ENCODE measurements at places on chromosomes 11 and 22. TPM values are rescaled to one million over a fixed set of nuclear protein-coding genes. Genes with fewer than 3 reads are reported as not detected.

DNA sequence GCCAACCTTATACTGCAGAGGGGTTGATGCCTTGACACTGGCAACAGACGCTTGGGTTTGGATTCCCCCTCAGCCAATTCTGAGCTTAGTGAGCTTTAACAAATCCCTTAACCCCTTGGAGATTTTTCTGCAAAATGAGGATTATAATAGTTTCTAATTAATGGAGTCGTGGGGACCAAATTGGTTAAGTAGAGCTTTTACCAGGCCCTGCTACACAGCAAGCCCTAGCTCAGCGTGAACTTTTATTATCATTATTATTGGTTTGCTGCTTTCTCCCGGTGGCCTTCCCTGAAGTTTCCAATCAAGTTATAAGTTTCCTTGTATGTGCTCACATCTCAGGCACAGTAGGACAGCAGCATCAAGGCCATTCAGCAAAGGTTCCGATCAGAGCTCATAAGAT lies 156.6 kb upstream of the GUCY1A2 start:
- no peak for DNase-seq

GRCh38 chr11:65452806-65453490 lies 30.4 kb downstream of the NEAT1 start:
- no peak for DNase-seq

- no peak for DNase-seq
Measured at GRCh38 chr22:44930016-44930710, 79.6 kb downstream of the PHF21B start.

DNA sequence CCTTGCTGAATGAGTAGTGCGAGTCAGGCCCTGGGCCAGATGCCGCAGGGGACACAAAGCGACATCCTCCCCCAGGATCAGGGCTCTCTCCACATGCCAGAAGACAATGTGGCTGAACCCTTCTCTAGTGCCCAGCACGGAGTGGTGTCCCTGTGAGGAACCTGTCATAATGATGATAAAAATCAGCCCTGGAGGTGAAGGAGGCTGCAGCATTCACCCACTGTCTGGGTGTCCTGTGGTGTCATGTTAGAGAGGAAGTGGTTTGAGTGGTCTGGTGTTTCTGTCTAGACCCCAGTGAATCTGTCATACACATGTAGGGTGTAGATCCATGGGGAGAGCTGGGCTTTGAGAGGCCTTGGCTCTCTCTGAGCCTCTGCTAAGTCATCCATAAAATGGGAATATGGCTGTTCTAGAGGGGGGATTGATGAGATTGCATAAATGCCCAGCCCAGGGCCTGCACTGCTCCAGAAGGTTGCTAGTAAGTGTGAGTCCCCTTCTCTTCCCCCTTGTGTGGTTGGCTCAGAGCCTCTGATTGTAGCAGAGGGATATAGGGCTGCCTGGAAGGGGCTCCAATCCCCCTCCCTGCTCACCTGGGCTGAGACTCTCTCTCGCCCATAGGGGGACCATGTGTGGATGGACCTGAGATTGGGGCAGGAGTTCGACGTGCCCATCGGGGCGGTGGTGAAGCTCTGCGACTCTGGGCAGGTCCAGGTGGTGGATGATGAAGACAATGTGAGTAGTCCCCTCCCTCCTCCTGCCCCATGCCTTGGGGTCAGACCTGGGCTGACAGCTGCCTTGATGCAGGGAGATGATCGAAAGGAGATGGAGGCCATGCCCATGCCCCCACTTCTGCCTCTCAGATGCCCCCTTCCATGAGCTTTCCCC lies 14.3 kb downstream of the MYO7A start:
- DNase-seq: no peak

DNA sequence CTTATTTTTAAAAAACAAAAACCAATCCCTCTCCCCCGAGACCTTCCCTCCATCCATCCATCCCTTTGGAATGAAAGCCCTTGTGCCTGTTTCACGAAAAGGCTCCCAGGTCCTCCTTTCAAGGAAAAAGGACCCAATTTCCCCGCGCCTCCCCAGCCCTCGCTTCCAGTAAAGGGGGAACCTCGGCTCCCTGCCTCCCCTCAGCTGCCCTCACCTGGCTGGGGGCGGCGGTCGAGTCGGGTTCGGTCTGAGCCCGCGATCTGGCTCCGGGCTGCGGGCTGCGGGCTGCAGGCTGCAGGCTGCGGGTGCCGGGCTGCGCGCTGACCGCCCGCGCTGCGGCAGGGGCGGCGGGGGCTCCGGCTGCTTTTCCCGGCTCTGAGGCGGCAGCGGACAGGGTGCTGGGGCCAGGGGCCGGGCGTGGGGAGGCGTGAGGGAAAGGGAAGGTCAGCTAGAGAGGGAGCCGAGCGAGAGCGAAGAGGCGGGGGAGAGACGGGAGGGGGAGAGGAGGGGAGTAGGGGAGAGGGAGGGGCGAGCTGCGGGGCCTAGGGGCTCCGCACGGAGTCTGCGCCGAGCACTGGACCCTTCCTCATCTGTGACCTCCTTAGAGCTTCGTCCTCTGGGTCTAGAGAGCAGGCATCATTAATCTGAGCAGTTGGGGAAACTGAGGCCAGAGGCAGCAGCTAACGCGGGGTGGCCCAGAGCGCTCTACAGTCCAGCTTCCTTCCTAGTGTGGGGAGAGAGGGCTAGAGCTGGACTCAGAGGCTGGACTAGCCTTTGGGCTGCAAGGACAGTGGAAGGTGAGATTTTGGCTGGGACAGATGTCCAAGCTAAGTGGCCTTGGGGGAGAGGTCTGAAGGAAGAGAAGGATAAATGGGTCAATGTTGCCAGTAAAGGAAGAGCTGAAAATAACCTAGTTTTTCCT lies at the start of gene C1QTNF4:
Gene C1QTNF4 (minus strand): TSS at position 478 of the 922 bp plus-strand sequence. CDS start 3,601 bp downstream, outside the sequence.
- DNase-seq: no peak

DNA sequence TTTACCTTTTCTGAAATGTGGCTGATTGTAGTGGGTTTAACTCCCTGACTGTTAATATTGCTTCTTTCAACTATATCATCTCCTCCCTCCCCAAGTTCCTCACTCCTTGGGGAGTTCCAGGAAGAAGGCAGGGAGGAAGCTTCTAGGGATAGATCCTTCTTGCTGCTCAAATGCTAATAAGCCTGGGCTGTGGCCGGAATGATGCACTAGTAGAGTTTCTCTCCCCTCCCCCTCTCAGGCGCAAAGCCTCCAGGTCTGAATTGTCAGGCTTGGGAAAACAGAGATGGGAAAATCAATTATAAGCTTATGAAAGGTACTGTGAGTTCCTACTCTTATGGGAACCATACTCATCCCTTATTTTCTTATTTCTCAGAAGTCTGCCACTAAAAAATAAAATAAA lies 30.8 kb downstream of the FEZ1 start:
- no peak for DNase-seq

- no peak for DNase-seq
Measured at GRCh38 chr11:59754494-59754858, 700 bp upstream of the STX3 start.

- DNase-seq: no peak
Measured at GRCh38 chr11:10638316-10638925, 55.1 kb downstream of the IRAG1 start.

DNA sequence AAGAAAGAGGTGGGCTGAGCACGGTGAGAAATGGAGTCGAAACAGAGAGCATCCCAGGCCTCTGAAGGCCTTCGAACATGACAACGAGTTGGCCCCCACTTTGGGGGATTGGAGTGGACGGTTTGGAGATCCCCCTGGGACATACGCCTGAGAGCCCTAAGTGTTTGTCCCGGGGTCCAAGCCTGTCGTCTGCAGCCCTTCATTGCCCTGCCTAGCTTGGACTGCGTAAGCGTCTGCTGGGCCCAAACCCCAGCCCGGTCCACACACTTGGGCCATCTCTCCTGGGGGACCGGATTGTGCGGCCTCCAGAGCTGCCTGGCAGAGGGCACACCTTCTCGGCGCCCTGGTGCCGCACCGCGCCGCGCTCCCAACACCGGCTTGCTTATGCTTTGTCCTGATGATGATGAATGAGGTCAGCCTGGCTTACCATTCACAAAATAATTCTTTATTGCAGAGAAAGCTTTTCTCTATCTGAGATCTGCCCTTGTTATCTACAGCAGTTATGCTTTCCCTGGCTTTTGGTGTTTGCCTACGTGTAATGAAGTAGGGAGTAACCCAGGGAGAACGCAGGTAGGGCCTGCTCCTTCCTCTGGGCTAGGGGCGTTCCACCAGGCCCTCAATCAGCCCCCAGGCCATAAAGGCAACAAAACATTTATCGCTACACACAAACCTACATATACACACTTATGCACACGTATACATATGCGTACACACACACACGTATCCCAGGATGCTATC lies 85.9 kb upstream of the PPARA start:
- DNase-seq: peak; percentile 3

DNA sequence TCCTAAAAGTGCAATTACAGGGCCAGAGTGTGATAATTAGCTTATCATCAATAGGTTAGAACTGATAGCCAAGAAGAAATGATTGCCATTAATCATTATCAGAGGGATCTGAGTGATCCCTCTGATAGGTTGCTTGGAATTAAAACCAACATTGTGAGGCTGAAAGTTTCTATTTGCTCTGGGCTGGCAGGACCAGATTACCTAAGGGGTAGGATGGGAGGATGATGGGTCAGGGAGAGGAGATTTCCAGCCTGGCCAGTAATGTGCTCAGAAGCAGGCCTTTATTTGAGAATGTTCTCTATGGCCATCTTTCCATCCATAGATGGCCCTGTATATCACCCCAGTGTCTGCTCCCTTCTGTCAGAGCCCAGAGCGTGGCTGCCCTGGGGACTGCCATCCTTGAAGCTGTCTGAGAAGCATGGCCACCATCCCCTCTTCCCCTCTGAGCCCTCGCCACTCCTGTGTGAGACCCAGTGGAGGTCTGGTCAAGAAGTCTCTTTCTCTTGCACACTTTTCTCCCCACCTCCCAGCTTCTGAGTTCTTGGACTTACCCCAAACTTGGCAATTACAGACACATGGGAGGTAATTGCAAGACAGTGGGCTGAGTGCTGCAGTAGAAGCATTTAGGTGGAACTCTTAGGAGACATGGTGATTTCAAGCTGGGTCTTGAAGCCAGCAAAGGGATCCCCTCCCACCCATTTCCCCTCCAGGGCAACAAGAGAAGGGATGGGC lies 11.7 kb downstream of the PARVA start:
- no peak for DNase-seq

DNA sequence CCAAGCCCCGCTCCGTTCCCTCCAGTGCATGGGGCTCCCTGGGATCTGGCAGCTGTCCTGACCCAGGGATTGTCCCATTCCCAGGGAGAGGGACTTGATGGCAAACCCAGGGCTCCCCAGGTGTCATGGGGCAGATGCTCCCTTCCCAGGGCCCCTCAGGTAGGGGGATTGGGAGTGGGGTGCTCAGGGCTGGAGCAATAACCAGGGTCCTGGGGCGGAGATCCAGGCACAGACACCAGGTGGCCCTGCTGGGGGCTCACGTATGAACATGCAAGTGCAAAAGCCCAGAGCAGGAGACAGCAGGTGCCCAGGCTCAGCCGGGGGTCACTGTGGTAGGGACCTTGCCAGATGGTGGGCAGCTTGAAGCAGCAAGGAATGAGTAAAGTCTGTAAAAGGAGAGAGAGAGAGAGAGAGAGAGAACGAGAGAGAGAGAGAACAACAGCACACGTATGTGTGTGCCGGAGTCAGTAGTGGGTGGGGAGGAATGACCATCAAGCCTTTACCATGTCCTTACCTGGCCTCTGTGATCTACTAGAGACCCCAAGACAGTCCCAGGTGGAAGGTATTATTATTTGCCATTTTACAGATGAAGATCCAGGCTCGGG lies 19.3 kb upstream of the MPPED1 start:
- no peak for DNase-seq

DNA sequence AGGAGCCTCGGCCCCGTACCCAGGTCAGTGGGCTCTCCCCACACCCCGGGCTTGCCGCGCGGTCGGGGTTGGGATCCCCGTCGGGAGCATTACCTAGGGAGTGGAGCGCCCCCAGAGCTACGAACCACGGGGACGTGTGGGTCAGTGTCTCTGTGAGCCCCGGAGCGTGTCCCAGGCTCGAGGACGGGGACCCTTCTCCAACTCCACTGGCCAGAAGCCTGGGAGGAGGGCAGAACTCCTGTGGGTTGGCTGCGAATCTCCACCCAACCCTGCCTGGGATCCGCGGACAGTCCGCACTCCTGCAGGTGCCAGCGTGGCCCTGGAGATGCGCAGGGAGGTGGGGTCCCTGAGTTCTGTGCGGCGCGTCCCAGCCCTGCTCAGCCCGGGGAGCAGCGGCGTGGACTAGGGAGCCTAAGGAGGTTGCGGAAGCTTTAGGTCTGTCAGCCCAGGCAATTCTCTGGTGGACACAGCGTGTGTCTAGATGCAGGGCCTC lies 346 bp downstream of the PPFIBP2 start:
- peak; percentile 32 for DNase-seq

TUBA8 gene
- total RNA-seq: 2.5 TPM

MMP1 gene
- total RNA-seq: not detected

DEAF1 gene
- 64.9 TPM for total RNA-seq

OR51B4 gene
- 0.47 TPM for total RNA-seq

SCO2 gene
- 5.0 TPM for total RNA-seq

MUC15 gene
- total RNA-seq: 2.6 TPM

Data from mesothelial cell of epicardium (in vitro differentiated cells).